ENCODE measurements at places on chromosomes 12 and 14.

DNA sequence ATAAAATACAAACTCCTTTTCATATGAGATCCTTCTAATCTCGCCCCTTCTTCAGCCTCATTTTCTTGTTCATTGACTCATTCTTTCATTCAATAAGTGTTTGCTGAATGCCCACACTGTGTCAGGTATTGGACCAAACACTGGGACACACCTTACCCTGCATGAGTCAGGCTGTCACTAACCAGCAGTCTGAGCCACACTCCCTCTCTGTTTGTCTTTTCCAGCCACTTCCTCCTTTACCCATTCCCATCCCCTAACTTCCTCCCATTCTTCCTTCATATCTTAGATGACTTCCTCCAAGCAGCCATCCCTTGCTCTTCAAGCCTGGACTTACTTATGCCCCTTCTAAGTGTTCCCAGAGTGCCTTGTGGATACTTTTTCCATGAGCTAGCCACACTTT lies 27.0 kb upstream of the HIF1A start:
- no peak for DNase-seq

GRCh38 chr14:55126034-55126433 lies 3.0 kb upstream of the LGALS3 start:
- no peak for DNase-seq

DNA sequence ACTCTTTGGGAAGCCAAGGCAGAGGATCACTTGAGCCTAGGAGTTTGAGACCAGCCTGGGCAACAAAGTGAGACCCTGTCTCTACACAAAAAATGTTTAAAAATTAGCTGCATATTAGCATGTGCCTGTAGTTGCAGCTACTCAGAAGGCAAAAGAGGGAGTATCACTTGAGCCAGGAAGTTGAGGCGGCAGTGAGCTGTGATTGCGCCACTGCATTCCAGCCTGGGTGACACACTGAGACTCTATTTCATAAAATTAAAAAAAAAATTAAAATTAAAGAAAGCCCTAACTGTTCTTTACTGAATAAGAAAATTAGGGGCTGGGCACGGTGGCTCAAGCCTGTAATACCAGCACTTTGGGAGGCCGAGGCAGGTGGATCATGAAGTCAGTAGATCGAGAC lies 27.0 kb downstream of the SENP1 start:
- DNase-seq: no peak

DNA sequence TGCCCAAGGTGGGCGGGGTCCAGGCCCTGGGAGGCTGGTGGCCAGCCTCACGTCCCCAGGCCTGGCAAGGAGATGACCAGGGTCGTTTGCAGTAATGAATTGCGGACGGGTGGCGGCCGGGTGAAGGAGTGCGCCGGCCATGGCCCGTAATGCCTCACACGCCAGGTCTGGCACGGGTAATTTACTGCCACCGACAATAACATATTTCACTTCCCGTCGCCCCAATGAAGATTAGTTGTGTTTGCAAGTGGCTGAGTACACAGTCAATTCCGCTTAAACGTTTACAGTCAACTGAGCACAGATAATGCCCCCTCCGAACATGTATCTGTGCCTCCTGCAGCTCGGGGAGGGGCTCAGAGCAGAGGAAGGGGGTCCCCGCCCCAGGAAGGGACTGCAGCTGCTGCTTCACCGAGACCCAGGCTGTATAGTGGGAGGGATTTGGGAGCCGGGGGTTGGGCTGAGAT lies 48.3 kb downstream of the MVK start:
- no peak for DNase-seq

DNA sequence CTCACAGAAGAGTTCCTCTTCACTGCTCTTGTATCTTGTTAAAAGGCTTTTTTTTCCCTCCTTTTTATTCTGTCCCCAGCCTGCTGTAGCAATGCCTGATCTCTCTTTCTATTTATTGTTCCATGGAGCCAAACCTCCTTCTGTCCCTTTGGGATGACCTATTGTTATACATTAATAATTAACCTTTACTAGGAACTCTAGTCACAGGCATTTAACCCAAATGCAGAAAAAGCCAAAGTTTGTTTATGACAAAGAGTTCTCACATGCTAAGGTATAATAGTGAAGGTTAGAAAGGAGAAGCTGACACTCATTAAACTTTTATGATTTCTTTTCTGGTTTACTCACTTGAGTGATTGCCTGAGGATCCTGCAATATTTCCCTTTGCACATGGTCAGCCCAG lies 535.8 kb downstream of the NRXN3 start:
- no peak for DNase-seq

DNA sequence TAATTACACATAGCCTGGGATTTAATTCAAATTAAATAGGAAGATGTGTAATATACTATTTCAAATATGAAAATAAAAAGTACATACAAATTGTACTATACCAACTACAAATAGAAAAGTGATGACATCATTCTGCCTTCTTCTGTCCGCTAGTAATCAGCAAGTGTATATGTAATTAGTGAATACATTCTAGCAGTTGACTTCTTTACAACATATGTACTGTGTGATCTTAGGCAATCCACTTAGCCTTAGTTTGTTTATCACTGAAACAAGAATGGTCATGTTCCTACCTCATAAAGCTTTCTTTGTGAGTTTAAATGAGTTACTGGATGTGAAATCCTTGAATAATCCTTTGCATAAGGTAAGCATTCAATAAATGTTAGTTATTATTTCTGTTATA lies 7.8 kb upstream of the LUM start:
- DNase-seq: no peak

DNA sequence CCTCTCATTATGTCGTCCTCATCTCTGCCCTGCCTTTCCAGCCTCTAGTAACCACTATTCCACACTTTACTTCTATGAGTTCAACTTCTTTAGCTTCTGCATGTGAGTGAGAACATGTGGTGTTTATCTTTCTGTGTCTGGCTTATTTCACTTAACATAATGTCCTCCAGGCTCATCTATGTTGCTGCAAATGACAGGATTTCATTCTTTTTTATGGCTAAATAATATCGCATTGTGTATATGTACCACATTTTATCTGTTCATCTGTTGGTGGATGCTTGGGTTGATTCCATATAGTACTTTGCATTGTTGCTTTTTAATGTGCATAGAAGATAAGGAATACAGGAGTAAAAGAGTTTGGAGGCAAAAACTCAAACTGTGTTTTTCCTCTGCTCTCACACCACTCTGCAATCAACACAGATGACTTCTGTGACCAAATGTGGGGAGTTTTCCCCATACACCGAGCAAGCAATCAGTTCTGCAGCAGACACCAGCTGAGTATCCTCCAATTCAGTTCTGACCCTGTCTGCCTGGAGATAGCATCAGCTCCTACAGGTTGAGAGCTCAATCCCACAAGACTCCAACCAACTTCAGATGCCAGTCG lies 24.6 kb upstream of the FLVCR2 start:
- DNase-seq: no peak

DNA sequence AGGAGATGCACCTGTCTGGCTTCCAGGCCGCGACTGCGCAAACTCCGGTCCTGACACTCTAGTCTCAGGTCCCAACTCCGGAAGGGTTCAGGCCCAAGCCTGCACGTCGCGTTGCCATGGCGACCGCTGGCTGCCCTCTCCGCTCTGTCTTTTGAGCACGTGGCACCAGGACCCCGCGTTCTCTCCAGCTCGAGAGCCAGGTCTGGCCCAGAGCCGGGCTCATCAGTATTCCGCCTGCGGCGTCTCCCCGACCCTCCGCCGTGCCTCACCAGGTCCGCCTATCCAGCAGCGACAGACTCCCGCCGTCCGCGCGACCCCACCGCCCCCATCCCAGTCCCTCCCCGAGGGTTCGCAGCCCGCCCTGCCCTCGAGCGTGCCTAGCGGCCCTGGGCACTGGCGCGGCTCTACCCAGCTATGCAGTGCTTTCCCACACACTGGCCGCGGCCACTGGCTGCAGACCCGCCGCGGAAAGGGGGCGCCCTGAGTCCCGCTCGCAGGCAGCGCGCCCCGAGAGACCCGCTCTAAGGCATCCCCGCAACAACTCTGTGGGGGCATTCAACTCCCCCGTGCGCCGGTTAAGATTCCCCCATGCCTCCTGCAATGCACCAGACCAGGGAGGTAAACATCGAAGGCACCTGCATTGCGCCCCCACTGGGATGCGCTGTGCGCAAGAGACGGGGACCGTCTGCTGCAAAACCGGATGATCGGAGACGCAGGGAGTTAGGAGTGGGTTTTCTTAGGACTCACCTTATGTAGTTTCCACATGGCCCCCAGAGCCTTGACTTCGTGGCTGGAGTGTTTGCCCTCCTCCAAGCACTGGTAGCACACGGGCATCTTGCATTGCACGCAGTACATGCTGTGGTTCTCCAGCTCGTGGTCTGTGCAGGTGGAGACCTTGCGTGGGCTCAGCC lies 1.3 kb downstream of the TRIM9 start:
- DNase-seq: peak; percentile 39

DNA sequence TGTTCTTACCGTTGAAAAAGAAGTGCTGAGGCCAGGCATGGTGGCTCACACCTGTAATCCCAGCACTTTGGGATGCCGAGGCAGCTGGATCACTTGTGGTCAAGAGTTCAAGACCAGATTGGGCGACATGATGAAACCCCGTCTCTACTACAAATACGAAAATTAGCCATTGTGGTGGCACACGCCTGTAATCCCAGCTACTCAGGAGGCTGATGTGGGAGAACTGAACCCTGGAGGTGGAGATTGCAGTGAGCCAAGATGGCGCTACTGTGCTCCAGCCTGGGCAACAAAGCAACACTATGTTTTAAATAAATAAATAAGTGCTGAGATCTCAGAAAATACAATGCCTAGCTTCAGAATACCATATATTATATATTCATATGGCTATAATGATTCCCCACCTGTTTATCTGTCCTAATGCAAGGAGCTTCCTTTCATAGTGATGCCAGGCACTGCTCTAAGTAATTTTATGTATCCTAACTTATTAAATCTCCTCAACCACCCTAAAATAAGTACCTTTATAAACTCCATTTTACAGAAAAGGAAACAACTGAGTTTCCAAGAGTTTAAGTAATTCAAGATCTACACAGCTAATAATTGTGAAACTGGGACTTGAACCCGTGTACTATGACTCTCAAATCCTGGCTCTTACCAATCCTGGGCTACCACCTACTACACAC lies 7.3 kb downstream of the PHLDA1 start:
- DNase-seq: no peak

- DNase-seq: no peak
These were observed 43.8 kb upstream of the PRIMA1 start for GRCh38 chr14:93832081-93832480.

DNA sequence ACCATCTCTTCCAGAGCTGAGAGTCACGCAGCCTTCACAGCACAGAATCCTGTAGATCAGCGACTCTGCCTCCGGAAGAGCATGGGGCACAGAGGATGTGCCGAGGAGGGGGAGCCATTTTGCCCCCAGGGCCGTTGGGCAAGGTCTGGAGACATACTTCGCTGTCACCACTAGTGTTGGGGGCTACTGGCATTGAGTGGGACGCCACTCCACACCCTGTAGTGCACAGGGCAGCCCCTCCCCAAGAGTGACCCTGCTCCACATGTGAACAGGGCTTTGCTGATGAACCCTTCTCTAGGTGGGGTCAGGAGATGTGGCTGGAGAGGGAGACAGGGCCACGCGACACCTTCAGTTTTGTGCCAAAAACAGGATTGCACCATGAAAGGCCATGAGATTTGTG lies 6.0 kb downstream of the GLT1D1 start:
- DNase-seq: no peak

DNA sequence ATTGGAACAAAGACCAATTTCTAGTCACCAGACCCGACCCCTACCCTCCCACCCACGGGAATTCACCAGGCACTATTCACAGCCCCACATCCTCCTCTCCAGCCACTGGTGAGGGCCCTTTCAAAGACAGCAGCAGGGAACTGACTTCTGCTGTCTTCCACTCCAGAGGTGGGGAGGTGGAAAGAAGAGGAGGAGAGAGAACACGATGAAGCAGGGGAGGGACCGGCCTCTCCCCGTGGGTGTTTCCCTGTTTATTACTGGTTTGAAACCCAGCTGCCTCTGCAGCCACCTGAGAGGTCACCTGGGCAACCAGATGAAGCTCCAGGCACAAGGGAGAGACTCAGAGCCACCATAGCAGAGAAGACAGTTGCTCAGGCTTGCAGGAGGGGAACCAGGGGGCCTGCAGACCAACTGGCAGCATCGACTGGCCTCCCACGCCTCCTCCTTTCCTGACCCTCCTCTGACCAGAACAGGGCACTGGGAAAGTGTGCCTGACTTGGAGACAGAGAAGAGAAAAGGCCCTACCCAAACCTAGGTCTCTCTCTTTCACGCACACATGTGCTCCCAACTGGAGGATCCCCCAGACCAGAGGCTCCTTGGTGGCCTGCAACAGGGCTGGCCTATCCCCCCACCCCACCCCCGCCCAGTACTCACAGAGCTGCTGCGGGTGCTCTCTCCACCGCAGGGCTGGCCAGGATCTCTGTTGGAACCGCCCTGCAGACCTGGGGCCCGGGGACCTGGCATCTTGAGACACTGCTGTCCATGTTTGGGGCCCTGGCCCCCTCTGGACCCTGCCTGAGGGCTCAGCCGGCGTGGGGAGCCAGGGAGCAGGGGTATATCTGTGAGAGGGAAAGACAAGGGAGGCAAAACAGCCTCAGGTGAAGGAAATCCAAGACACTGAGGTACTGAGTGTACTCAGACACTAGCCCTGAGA lies 22.8 kb downstream of the ANO2 start:
- DNase-seq: no peak

DNA sequence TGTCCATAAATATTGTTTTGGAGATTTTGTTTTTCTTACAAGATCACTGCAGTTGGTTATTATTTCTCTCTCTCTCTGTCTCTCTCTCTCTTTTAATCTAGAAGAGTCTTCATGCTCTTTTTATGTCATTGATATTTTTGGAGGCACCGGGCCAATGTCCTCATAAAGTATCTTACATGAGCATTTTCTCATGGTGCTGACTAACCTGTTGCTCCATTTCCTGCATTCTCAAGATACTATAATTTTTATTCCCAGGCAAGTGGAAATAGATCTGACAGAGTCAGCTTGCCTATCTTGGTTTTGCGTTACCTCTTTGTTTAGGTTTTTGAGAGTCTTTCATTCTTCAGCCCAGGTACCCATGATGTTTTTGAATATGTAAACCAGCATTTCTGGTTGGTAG lies 938.8 kb upstream of the FBXO33 start:
- no peak for DNase-seq

GRCh38 chr14:29391801-29392200 lies 535.8 kb downstream of the PRKD1 start:
- DNase-seq: no peak

- DNase-seq: no peak
These were observed 27.6 kb downstream of the PDE3A start for GRCh38 chr12:20395791-20396550.

DNA sequence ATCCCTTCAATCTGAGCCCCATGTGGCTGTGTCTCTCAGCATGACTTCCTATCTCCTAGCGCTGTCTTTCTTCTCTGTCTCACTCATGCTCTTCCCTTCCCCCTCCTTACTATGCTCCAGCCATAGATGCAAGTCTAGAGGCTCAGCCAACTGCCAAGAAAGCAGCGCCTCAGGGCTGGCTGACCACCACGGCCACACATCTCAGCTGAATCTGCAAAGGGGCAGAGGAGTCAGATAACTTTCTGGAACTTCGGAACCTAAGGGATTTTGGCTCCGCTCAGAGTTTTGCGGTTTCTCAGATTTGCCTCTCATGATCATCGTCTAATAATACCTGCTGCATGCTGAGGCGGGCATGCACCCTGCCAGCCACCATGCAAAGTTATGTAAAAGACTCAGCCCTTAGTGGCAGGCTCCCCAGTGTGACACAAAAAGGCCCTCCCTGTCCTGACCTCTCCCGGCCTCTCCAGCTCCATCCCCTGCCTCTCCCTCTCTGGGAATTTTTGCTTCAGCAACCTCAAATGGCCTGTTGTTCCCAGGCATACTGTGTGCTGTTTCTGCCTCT lies 5.0 kb upstream of the FGF6 start:
- DNase-seq: no peak
